ENCODE measurements at places on chromosomes 4 and X.

DNA sequence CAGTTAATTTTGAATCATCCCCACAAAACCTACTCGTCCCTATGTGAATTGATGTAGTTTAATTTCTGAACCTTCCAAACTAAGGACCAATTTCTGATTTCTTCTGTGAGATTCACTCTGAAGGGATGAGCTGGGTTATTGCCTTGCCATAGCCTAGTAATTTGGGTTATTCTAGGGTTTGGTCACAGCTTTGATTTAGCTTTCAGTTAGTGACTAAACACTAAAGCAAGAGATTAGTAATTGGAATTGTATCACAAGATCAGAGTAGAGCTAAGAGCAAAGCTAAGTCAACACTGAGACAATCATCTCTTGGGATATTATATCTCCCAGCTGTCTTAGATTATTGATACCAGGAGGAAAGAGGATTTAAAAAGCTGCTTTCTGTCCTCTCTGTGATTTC is 588.0 kb downstream of the CCSER1 start:
- H3K36me3 ChIP-seq, result no peaks in the 10 kb centered on the region
- no peaks in the 10 kb centered on the region for H3K4me1 ChIP-seq
- no peaks in the 10 kb centered on the region for H3K27me3 ChIP-seq
- H3K27ac ChIP-seq, result no peak overlapping the region
- no peak for DNase-seq
- no peak overlapping the region for H3K4me3 ChIP-seq

DNA sequence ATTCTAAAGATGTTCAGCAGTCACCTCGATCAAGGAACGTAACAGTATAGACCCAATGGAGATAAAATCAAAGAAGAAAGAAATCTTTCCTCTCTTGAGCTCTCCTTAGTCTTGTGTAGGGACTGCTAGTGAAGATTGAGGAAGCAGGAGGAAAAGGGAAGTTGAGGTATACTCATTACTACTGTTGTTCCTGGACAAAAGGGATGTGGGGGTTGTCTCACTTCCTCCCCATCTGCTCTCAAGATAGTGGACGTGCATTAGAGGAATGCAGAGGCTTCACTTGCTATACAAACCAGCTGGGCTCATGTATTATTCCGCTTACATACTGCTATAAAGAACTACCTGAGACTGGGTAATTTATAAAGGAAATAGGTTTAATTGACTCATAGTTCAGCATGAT is 208.9 kb upstream of the ARHGEF9 start:
- H3K4me3 ChIP-seq, result no peak overlapping the region
- no peaks in the 10 kb centered on the region for H3K27me3 ChIP-seq
- H3K36me3 ChIP-seq, result no peaks in the 10 kb centered on the region
- no peak for DNase-seq
- H3K27ac ChIP-seq, result no peak overlapping the region

DNA sequence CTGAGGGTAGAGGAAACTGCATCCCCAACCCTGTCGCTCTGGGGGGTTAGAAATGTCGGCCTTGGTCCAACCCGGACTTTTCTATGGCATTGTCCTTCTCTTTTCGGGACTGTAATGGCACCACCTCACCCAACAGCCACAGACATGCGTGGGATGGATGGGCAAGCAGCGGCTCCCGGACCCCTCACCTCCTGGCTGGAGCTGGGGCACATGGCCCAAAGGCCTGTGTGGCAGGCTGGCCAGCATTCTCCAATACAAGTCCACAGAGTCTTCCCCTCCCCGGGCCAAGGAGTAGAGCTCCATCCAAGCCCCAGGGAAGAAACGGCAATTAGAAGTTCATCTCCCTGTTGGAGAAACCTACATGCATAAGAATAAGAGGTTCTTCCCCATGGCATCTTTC is 142.9 kb downstream of the NR3C2 start:
- H3K27ac ChIP-seq, result no peak overlapping the region
- no peaks in the 10 kb centered on the region for H3K36me3 ChIP-seq
- H3K4me1 ChIP-seq, result no peaks in the 10 kb centered on the region
- DNase-seq, result no peak
- H3K4me3 ChIP-seq, result no peak overlapping the region

DNA sequence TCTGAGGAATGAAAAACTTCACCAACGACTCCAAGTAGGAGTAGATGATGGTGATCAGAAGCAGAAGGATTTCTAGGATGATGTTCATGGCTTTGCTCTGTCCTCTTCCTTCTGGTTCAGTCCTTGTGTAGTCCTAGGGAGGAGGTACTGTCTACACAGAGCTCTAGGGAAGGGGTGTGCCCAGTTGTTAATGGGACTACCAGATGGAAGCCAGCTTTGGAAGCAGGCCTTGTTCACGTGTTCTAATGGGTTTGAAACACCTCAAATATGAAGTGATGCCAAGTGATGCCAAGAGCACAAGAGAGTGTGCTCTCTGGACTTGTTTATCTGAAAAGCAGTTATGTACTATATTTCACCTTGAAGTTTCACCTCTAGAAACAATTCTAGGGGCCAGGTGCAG is at the start of gene HSD17B13:
TSS of gene HSD17B13 (minus strand) at position 129 of the 400 bp plus-strand sequence. CDS start at position 88, 41 bp downstream.
- H3K27ac ChIP-seq, result no peak within 1 kb of the TSS
- no peaks in the 10 kb centered on the region for H3K4me1 ChIP-seq
- DNase-seq, result no peak
- no peaks in the 10 kb centered on the region for H3K27me3 ChIP-seq
- no peaks in the 10 kb centered on the region for H3K36me3 ChIP-seq

DNA sequence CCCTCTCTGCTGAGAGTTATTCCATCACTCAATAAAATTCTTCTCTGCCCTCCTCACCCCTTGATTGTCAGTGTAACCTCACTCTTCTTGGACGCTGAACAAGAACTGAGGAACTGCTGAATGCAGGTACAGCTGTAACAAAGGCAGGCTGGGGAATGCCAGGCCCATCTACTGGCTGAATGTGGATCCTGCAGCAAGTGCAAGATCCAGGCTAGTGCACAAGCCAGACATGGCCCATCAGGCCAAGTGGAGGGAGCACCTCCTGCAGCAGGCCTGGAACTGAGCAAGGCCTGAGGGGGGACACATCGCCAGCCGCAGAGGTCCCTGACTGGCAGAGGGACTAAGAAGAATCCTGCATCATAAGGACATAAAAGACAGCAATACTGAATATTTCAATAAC is 411.8 kb upstream of the PCDH10 start:
- H3K27ac ChIP-seq, result no peak overlapping the region
- no peak overlapping the region for H3K4me3 ChIP-seq
- no peaks in the 10 kb centered on the region for H3K36me3 ChIP-seq
- H3K4me1 ChIP-seq, result no peaks in the 10 kb centered on the region

GRCh38 chrX:133668225-133668931 is 253.1 kb upstream of the GPC4 start:
- no peak overlapping the region for H3K27ac ChIP-seq
- H3K36me3 ChIP-seq, result no peaks in the 10 kb centered on the region
- DNase-seq, result no peak

- DNase-seq, result no peak
- H3K4me3 ChIP-seq, result no peak overlapping the region
- no peaks in the 10 kb centered on the region for H3K4me1 ChIP-seq
- H3K27ac ChIP-seq, result no peak overlapping the region
- H3K36me3 ChIP-seq, result no peaks in the 10 kb centered on the region
- no peaks in the 10 kb centered on the region for H3K27me3 ChIP-seq
Observed at GRCh38 chr4:72712997-72713396, 144.0 kb upstream of the ADAMTS3 start.

DNA sequence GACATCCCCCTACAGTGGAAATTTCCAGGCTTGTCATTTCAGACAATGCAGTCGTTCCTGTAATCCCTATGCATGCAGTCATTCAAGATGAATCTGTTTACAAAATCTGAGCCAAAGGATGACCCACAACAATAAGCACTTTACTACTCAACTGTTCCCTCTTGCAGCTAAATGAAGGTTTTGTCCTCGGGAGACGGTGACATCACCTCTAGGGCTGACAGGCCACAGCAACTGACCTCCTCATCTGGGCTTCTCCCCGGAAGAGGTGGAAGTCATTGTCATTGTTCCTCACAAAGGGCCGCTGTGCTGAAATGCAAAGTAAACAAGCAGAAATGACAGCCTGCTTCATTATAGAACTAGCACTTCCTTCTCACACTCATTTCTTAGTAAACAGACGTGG is 29.2 kb downstream of the CLRN2 start:
- DNase-seq, result no peak
- H3K36me3 ChIP-seq, result no peaks in the 10 kb centered on the region
- no peak overlapping the region for H3K27ac ChIP-seq
- no peak overlapping the region for H3K4me3 ChIP-seq
- H3K4me1 ChIP-seq, result peaks cover 2% of the 10 kb centered on the region

GRCh38 chr4:189828081-189828697 is 112.5 kb upstream of the FRG1 start:
- H3K4me3 ChIP-seq, result no peak overlapping the region
- no peak for DNase-seq
- no peak overlapping the region for H3K27ac ChIP-seq
- no peaks in the 10 kb centered on the region for H3K36me3 ChIP-seq
- no peaks in the 10 kb centered on the region for H3K27me3 ChIP-seq

DNA sequence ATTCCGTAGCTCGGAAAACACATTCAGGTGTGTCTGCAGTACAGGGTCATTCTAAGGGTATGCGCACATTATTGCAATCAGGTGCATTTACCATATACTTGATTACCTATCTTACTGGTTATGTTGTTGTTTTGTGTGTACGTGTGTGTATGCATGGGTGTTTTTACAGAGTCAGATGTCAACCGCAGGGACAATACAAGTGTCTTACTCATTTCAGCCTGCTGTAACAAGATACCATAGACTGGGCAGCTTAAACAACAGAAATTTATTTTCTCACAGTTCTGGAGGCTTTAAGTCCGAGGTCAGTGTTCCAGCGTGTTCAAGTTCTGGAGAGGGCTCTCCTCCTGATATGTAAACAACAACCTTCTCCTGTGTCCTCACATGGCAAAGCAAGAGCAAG is 316.7 kb downstream of the DMD start:
- H3K27me3 ChIP-seq, result no peaks in the 10 kb centered on the region
- no peak overlapping the region for H3K27ac ChIP-seq
- no peaks in the 10 kb centered on the region for H3K4me1 ChIP-seq
- DNase-seq, result no peak
- H3K36me3 ChIP-seq, result no peaks in the 10 kb centered on the region

DNA sequence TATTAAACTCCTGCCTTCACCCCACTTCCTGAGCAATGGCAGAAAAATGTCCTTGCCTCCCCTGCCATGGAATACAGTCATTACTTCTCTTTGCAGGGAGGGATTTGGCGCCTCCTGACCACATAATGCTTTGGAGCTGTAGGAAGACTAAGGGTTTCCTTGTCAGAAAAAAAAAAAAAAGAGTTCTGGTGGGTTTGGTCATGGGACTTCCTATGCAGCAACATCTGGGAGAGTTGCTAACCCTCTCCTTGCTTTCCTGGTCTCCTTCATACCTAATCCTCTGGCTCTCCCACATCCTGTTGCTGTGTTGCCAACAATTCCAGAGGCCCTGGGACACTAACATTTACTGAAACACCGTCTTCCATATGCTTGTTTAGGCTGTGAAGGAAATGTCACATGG is 75.1 kb upstream of the MBNL3 start:
- H3K27ac ChIP-seq, result no peak overlapping the region
- no peaks in the 10 kb centered on the region for H3K4me1 ChIP-seq
- no peak overlapping the region for H3K4me3 ChIP-seq
- no peaks in the 10 kb centered on the region for H3K36me3 ChIP-seq
- H3K27me3 ChIP-seq, result no peaks in the 10 kb centered on the region

DNA sequence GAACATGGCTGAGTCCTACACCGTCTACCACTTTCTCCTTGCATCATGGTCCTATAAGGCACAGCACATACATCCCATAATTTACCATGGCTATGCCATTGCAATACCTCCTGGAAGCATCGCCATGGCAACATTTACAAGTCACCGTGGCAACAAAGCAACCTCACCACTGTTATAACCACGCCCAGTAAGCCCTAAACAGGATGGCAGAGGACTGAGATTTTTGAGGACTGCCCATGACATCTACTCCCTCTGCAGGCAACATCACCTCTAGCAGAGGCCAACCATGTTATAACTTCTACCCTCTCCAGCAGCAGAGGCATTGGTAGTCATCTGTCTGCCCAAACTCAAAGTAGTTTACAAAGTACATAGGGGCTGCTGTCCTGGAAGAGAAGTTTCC is 29.7 kb downstream of the BCOR start:
- DNase-seq, result no peak
- no peak overlapping the region for H3K4me3 ChIP-seq
- peaks cover 28% of the 10 kb centered on the region for H3K36me3 ChIP-seq
- peaks cover 8% of the 10 kb centered on the region for H3K4me1 ChIP-seq
- H3K27me3 ChIP-seq, result no peaks in the 10 kb centered on the region

GRCh38 chr4:48250343-48250742 is 19.3 kb downstream of the TEC start:
- no peak overlapping the region for H3K4me3 ChIP-seq
- no peaks in the 10 kb centered on the region for H3K27me3 ChIP-seq
- no peak for DNase-seq
- no peak overlapping the region for H3K27ac ChIP-seq

GRCh38 chr4:103303011-103303410 is 104.9 kb upstream of the CENPE start:
- no peaks in the 10 kb centered on the region for H3K4me1 ChIP-seq
- no peak for DNase-seq
- no peaks in the 10 kb centered on the region for H3K36me3 ChIP-seq
- H3K27ac ChIP-seq, result no peak overlapping the region
- no peak overlapping the region for H3K4me3 ChIP-seq

DNA sequence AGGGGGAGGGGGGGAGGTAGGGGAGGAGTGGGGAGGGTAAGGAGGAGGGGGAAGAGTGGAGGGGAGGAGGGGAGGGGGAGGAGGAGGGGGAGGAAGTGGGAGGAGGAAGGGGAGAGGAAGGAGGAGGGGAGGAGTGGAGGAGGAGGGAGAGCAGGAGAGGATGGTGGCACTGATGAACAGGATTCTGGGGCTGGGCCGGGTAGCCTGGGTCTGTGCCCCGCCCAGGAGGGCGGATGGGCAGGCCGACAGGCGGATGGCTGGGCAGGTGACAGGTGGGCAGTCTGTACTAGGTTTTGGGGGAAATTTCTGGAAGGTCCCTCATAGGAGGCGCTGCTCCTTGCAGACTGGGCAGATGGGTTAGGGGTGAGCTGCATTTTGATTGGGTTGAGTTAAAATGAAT is 66.0 kb upstream of the ADRA2C start:
- H3K27me3 ChIP-seq, result no peaks in the 10 kb centered on the region
- H3K4me1 ChIP-seq, result peaks cover 11% of the 10 kb centered on the region

- no peaks in the 10 kb centered on the region for H3K36me3 ChIP-seq
- no peaks in the 10 kb centered on the region for H3K4me1 ChIP-seq
- DNase-seq, result no peak
- no peak overlapping the region for H3K4me3 ChIP-seq
- H3K27me3 ChIP-seq, result no peaks in the 10 kb centered on the region
Observed at GRCh38 chr4:41460641-41461040, 77.3 kb upstream of the LIMCH1 start.
